CD4-positive, CD25-positive, alpha-beta regulatory T cell (primary cell): ENCODE measurements at places on chromosomes 6 and 20. TPM values are rescaled to one million over a fixed set of nuclear protein-coding genes. Genes with fewer than 3 reads are reported as not detected.
A peak's percentile ranks its signal among the peaks of the same experiment; 100 is the strongest.

GRCh38 chr6:150641398-150642139, 41.9 kb downstream of the PLEKHG1 start:
- DNase-seq: no peak
- H3K27ac ChIP-seq: no peak overlapping the region
- no peaks in the 10 kb centered on the region for H3K36me3 ChIP-seq
- H3K4me3 ChIP-seq: peak overlapping the region; percentile 79
- H3K4me1 ChIP-seq: peaks cover 5% of the 10 kb centered on the region
- no peaks in the 10 kb centered on the region for H3K27me3 ChIP-seq

DNA sequence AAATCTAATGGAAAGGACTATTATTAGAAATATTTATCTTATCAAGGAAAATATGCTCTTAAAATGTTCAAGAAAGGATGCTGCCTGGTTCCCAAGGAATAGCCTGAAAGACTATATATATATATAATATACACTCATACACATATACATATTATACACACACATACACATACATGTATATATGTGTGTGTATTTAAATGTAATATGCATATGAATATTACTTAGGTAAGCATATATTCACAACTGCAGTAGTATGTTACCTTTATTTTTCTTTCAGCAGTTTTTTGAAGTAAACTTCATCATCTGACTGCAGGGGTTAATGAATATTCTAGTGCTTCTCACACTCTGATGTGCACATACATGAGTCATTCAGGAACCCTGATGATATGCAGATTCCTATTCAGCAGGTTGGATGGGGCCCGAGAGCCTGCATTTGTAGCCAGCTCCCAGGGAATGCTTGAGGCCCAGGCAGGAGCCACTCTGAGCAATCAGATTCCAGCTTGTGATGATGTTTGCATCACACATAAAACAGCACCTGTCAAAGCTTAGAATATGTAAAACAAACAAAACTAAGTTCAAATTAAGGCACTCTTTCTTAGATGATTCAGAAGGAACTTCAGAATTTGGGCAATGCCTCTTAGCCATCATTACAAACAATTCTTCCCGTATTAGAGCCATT, 16.1 kb downstream of the MYLK4 start:
- no peaks in the 10 kb centered on the region for H3K4me1 ChIP-seq
- H3K36me3 ChIP-seq: no peaks in the 10 kb centered on the region
- H3K27ac ChIP-seq: no peak overlapping the region
- H3K27me3 ChIP-seq: no peaks in the 10 kb centered on the region
- no peak for DNase-seq

GRCh38 chr6:146017672-146018071, 11.2 kb upstream of the GRM1 start:
- no peak for DNase-seq
- no peaks in the 10 kb centered on the region for H3K36me3 ChIP-seq
- H3K4me1 ChIP-seq: no peaks in the 10 kb centered on the region
- no peaks in the 10 kb centered on the region for H3K27me3 ChIP-seq
- no peak overlapping the region for H3K27ac ChIP-seq

GRCh38 chr20:41133709-41134361, 3.5 kb upstream of the PLCG1 start:
- H3K4me1 ChIP-seq: peaks cover 41% of the 10 kb centered on the region
- H3K36me3 ChIP-seq: no peaks in the 10 kb centered on the region
- peak; percentile 70 for DNase-seq
- no peaks in the 10 kb centered on the region for H3K27me3 ChIP-seq
- no peak overlapping the region for H3K4me3 ChIP-seq
- peak overlapping the region; percentile 74 for H3K27ac ChIP-seq

DNA sequence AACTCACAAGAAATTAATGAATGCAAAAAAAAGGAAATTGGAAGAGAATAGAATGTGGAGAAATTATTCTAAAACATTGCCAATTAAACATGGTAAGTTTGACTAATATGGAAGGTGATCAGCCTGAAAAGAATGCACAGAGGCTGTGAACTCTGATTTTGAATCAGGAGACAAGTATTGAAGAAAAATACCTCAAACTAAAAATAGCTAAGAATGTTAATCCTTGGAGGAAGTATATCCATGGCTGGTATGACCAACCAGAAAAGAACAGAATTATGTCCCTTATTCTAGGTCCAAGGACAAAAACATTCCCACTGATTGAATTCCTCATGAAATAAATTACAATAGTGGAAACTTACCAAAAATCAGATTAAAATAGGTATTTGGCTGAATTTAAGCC, 7.3 kb upstream of the RIMS1 start:
- no peaks in the 10 kb centered on the region for H3K36me3 ChIP-seq
- no peak overlapping the region for H3K27ac ChIP-seq
- H3K27me3 ChIP-seq: no peaks in the 10 kb centered on the region
- H3K4me3 ChIP-seq: no peak overlapping the region
- DNase-seq: no peak
- no peaks in the 10 kb centered on the region for H3K4me1 ChIP-seq

DNA sequence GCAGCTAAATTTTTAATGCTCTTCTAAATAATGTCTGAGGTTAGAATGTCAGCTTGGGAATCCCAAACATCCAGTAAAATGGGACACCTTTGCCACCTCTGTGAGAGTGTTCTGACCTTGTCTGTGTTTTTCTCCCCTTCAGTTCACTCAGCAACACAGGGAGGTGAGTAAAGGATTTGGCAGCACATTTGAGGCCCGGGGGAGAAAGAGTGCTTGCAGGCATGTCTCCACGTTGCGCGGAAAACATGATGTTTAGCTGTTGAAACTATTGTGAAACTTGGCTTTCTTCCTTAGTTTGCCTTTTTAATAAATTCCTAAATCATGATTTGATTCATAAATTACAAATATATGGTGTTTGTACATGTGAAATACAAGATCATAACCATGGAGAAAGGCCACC, 707.8 kb upstream of the FLRT3 start:
- no peaks in the 10 kb centered on the region for H3K4me1 ChIP-seq
- H3K36me3 ChIP-seq: no peaks in the 10 kb centered on the region
- H3K4me3 ChIP-seq: no peak overlapping the region
- no peak for DNase-seq
- H3K27ac ChIP-seq: no peak overlapping the region
- H3K27me3 ChIP-seq: no peaks in the 10 kb centered on the region

GRCh38 chr20:23094213-23094896, 8.2 kb upstream of the CD93 start:
- no peak overlapping the region for H3K27ac ChIP-seq
- H3K4me1 ChIP-seq: no peaks in the 10 kb centered on the region
- H3K4me3 ChIP-seq: no peak overlapping the region
- no peak for DNase-seq

- H3K4me1 ChIP-seq: peaks cover 10% of the 10 kb centered on the region
- no peak overlapping the region for H3K27ac ChIP-seq
- no peak for DNase-seq
- H3K4me3 ChIP-seq: no peak overlapping the region
- no peaks in the 10 kb centered on the region for H3K27me3 ChIP-seq
Measured at GRCh38 chr6:108928650-108929049, 80.4 kb downstream of the ARMC2 start.

DNA sequence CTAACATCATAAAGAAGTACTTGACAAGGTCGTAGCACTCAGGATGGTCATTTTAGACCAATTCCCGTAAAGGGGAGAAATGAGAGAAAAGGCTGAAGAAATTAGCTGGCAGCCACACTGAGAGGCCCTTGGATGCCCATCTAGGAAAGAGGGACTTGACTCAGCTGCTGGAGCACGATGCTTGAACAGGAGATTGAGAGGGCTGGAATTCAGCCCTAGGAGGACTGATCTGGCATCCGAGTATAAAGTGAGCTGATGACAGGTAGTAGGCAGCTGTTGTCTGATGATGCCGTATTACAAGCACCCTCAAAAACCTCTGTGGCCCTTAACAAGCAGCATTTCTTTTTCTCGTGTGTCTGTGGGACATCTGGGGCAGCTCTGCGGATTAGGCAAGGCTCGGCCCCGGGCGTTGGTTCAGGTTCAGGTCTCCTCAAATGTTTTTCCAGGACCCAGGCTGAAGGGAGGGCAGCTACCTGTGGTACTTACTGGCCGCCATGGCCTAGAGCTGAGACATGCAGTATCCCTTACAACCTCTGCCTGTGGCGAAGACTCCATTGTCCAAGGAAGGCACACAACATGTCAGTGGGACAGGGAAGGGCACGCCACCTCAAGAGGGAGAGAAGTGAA, 219.6 kb upstream of the SNX9 start:
- H3K4me3 ChIP-seq: no peak overlapping the region
- no peak for DNase-seq
- H3K27ac ChIP-seq: no peak overlapping the region
- H3K27me3 ChIP-seq: no peaks in the 10 kb centered on the region
- no peaks in the 10 kb centered on the region for H3K36me3 ChIP-seq

GRCh38 chr6:54579011-54579410, 267.6 kb upstream of the FAM83B start:
- no peak overlapping the region for H3K27ac ChIP-seq
- DNase-seq: no peak
- H3K4me3 ChIP-seq: no peak overlapping the region
- no peaks in the 10 kb centered on the region for H3K27me3 ChIP-seq
- H3K36me3 ChIP-seq: no peaks in the 10 kb centered on the region
- H3K4me1 ChIP-seq: no peaks in the 10 kb centered on the region

DNA sequence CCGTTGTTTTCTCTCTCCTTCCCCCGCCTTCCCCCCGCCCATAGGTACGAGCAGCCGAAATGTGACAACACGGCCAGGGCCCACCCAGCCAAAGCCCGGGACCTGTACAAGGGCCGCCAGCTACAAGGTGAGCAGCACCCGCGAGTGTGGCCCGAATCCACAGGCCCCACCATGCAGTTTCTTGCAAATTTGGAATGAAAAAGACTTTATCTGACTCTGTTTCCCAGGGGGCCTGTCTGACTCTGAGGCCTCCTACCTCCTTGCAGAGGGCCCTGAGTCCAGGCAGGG, 167.1 kb downstream of the SMOC2 start:
- no peaks in the 10 kb centered on the region for H3K27me3 ChIP-seq
- H3K4me1 ChIP-seq: no peaks in the 10 kb centered on the region
- H3K27ac ChIP-seq: no peak overlapping the region
- H3K4me3 ChIP-seq: no peak overlapping the region
- no peak for DNase-seq

DNA sequence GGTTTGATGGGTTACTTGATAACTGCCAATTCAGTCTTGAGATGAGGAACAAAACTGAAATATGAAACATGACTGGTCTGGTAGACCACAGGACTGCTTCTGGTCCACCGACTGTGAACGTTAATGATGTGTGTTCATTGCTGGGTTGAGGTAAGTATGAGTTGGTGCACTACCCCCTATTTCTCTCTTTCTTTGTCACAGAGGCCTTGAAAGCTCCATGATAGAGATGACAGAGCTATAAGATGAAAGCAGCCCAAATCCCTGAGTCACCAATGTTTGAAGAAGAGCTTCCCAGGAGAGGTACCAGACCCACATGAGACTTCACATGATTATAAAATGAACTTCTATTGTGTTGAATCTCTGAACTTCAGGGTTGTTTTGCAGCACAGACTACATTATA, 555.5 kb downstream of the PTPRT start:
- no peak overlapping the region for H3K27ac ChIP-seq
- no peaks in the 10 kb centered on the region for H3K27me3 ChIP-seq
- H3K36me3 ChIP-seq: no peaks in the 10 kb centered on the region
- DNase-seq: no peak

- no peak overlapping the region for H3K27ac ChIP-seq
- DNase-seq: no peak
- H3K4me3 ChIP-seq: no peak overlapping the region
- H3K27me3 ChIP-seq: no peaks in the 10 kb centered on the region
- H3K4me1 ChIP-seq: no peaks in the 10 kb centered on the region
Measured at GRCh38 chr20:42531508-42531961, 658.2 kb downstream of the PTPRT start.

DNA sequence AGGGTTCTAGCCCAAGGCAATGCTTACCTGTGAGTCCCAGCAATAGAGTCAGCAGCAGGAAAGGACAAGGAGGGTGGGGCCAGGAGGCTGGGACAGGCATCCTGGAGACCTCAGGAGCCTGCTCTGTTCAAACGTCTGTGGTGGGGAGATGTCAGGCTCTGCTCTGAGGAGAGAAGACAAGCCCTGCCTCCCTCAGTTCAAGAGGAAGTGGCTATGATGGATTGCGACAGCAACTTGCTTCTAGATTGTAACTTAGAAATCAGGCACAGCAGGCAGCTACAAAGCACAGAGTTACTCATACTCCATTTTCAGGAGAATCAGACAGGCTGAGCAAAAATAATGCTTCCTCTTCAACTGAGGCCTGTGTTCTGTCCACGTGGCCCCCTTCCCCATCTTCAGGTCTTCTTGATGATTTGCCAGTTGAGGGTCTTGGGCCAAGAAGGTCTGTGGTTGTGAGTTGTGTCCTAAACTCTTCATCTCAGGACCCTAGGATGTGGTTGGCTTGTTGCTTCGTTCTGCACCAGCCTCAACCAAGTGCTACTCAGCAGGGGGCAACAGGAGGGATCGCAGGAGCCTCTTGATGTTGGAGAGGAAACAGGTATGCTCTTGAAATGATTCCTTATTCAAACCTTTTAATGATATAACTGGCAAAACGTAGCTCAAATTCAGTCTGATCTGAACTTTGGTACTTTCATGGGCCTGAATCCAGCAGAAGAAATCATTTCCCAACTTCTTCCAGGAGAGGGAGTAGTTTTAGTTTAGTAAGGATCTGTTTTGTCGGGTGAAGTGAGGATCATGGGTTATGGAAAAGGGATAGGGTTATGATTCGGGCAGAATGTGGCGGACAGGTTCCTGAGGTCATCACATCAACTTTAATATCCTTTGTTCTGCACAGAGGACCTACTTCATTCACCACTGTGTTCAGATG, 31.0 kb downstream of the SIRPB1 start:
- H3K4me1 ChIP-seq: no peaks in the 10 kb centered on the region
- H3K27me3 ChIP-seq: no peaks in the 10 kb centered on the region

BPI gene
- not detected for total RNA-seq

DNA sequence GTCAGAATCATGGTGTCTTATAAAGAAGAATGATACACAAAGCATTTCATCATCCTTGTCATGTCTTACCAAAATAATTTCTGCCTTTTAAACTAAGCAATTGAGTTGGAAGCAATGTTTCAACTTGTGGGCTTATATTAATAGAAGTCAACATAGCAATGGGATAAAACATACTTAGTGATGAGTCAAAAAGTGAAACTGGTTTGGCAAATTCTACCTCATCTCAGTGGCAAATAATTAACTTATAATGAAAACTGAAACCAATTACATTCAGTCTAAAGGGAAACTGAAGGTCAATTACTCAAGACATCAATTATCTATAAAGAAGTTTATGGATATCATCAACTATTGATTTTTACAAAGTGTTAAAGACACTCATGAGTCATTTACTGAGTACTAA, 463.8 kb downstream of the BMP2 start:
- H3K27ac ChIP-seq: no peak overlapping the region
- no peaks in the 10 kb centered on the region for H3K4me1 ChIP-seq
- no peak for DNase-seq
- no peaks in the 10 kb centered on the region for H3K27me3 ChIP-seq
- no peak overlapping the region for H3K4me3 ChIP-seq
- no peaks in the 10 kb centered on the region for H3K36me3 ChIP-seq

- no peaks in the 10 kb centered on the region for H3K36me3 ChIP-seq
- H3K4me1 ChIP-seq: peaks cover 14% of the 10 kb centered on the region
- no peak overlapping the region for H3K4me3 ChIP-seq
- no peak for DNase-seq
- no peak overlapping the region for H3K27ac ChIP-seq
- no peaks in the 10 kb centered on the region for H3K27me3 ChIP-seq
Measured at GRCh38 chr6:134287859-134288537, 29.9 kb downstream of the SGK1 start.

GRCh38 chr6:42978839-42979522, at the start of gene PEX6:
TSS of gene PEX6 (minus strand) at chr6:42979181. CDS start at chr6:42979150, 31 bp downstream.
- peak within 1 kb of the TSS; percentile 96 for H3K27ac ChIP-seq
- peak; percentile 90 for DNase-seq
- peaks cover 37% of the 10 kb centered on the region for H3K4me1 ChIP-seq
- H3K27me3 ChIP-seq: no peaks in the 10 kb centered on the region

GRCh38 chr20:48184229-48184628, 398.9 kb upstream of the SULF2 start:
- no peak overlapping the region for H3K27ac ChIP-seq
- no peak for DNase-seq

TCP11 gene
- total RNA-seq: not detected

FAM217A gene
- total RNA-seq: not detected
